Skeletal muscle cell (primary cell): ENCODE measurements at places on chromosomes 7 and 10.
A peak's percentile ranks its signal among the peaks of the same experiment; 100 is the strongest.

DNA sequence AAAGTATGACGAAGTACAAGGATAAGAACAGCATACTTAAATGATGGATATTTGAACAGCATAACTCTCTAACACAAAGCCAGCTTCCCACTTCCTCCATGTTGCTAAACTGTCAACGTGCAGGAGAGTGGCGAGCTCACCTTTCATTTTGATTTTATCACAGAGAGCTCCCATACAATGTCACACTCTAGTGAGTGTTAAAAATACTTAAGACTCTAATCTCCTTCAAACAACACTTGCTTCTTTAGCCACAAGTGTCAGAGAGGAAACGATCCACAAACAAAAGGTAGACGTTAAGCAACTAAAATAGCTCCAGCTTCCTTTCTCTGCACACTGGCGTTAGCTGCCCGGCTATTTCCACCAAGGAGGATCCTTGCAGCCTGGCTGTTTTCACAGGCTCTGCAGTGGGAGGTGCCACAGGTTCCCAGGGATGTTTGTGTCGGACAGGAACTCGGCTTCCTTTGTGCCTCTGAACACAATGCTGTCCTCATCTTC is 194.6 kb downstream of the COBL start:
- DNase-seq = no peak

- DNase-seq = no peak
Observed at GRCh38 chr7:86733783-86734182, 90.1 kb downstream of the GRM3 start.

DNA sequence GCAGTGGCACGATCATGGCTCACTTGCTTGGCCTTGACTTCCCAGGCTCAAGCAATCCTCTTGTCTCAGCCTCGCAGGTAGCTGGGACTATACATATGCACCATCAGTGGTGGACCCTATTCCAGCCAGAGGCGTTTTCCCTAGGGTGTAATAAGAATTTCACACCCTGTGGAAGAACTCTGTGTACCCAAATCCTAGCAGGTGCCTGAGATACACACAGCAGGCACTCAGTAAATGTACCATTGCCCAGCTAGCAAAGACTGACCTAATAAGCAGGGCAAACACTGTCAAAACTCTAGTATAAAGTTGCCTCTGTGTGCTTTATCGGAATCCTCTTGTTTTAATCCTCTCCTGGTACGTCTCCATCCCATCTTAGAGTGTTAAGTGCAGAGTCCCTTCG is 33.7 kb upstream of the BHLHA15 start:
- no peak for DNase-seq

GRCh38 chr10:69570050-69570816 is 3.0 kb downstream of the NEUROG3 start:
- no peak for DNase-seq

- DNase-seq = no peak
Observed at GRCh38 chr10:68276224-68276623, 44.3 kb upstream of the ATOH7 start.

GRCh38 chr7:122803323-122803722 is 82.9 kb downstream of the CADPS2 start:
- no peak for DNase-seq

DNA sequence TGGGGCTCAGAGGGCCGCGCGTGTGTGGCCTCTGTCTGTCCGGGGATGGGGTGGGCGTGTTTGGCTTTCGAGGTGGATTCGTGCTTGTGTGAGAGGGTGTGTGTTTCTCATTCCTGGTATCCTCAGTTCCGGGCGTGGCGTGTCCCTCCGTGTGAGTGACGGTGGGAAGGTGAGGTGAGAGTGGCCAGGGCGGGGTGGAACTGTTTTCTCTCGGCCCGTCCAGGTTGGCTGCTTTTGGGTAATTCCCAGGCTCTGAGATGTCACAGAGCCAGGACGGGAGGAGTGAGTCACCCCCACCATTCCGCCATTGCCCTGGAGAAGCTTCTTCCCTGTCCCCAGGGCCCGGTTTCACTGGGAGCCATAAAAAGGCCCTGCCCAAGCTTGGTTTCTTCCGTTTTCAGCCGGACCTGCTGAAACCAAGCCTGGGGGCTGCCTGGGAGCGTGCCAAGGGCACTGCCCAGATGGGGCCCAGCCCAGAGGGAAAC is 21.3 kb upstream of the CLDN4 start:
- DNase-seq = no peak

DNA sequence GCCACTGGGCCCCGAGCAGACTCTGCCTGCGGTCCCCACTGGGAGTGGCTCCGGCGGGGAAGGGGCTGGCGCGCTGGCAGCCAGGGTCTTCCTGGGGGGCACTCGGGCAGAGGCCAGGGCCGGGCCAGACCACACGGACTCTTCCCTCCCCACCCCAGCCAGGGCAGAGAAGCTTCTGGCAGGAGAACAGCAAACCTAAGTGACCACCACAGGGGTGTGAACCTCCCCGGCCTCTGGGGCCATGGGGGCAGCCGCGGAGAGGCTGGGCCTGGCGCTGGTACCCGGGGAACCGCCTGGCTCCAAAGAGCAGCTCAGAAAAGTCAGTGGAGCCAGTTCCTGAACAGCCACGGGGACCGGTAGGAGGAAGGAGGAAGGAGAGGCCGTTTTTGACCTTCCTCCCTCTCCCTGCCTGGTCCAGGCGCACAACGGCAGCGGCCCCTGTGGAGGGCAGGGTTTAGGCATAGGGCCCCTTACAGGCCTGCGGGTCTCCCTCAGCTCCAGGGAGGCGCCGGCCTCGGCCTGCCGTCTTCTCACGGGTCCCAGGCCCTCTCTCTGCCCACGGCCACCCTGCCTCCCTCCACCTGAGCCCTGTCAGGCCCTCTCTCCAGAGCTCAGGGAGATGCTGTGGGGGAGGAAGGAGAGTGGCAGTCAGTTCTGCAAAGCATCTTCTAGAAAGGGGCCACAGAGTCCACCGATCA is 51.8 kb downstream of the TMEM209 start:
- DNase-seq = no peak

- no peak for DNase-seq
Observed at GRCh38 chr10:30186371-30186875, 127.0 kb upstream of the JCAD start.

DNA sequence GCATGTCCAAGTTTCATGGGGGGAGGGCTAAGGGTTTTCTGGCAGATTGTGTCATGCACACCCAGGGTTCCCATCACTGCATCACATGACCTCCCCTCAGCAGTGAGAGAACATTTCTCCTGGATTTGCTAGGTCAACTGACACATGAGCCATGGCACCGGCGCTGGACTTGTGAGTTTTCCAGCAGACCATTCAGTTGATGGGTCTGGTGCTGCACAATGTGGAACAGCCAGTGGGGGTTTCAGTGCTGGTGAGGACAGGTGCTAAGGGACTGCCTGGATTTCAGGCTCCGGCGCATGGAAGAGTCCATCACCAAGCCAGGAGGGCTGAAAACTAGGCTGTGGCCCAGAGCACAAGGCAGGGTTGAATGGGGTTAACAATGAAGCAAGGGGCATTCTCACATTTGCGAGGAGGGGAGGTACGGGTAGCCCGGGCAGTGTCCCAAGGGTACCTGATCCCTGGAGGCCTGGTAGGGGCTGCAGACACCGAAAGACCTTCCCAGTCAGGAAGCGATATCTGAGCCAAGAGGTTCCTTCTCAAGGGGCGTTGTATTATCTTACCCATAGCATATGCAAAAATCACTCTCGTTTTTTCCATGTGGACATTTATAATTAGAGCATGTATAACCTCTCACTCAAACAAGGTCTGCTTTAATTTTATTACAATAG is 203.0 kb downstream of the TNS3 start:
- no peak for DNase-seq

DNA sequence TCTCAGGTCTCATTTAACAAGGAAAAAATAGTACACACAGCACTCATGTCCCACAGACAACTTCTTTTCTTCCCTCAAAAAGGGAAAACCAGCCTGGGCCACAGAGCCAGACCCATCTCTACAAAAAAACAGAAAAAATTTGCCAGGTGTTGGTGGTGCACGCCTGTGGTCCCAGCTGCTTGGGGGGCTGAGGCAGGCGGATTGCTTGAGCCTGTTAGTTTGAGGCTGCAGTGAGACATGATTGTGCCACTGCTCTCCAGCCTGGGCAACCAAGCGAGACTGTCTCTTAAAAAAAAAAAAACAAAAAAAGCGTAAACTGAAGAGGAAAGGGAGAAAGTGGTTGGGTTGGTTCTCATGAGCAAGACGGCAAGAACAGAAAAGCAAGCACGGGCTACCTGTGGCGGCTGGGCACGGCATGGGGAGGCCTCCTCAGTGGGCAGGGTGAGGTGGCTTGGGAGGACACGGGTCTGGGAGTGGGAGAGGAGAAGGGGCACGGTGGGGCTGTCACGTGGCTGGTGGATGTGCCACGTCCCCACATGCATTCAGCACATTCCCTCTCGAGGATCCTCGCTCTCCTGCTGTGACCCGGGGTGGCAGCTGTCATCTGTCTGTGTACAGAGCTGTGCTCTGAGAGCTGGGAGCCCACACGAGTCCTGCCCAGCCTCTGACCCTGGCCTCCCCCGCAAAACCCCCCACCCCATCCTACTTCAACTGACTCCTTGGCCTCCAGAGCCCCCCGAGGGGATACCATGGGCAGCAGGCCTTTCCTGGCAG is 219.7 kb downstream of the MLLT10 start:
- no peak for DNase-seq

DNA sequence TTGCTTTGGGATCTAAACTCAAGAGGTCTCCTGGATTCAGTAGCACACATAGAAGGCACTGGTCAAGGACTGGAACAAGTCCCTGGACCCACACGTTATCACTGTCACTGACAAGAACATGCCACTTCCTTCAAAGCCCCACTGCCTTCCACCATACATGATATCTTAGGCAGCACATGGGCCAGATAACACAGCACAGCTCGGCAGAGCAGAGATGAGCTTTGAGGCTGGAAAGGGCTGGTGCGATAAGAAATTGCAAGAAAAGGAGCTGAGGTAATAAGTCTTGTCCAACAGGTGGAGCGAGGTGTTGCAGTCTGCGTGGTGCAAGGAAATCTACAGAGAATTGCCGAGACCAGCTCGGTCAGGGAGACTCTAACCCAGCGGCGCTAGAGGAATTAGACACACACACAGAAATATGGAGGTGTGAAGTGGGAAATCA is 139.8 kb upstream of the CDK13 start:
- no peak for DNase-seq

GRCh38 chr7:31744294-31744874 is 57.4 kb downstream of the PPP1R17 start:
- peak; percentile 29 for DNase-seq

DNA sequence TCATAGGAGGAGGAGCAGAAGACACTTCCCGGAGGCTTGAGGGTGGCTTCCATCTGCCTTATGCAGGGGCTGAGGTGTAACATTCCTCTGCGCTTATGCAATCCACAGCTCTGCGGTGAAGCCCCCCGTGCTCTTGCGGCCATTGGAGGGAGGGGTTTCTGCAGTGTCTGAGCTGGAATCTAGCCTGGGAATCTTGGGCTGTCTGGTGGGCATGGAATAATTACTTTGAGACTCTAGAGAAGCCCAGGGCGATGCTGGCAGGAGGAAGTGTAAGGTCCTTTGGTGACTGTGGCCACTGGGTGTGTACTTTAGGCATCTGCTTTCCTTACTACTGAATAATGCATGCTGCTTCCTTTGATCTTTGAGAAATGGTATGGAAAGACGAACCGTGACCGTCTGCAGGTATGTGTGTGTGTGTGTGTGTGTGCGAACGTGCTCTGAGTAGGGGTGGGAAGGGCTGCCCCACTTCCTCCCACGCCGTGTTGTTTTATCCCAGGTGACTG is 181.0 kb downstream of the PRPF18 start:
- no peak for DNase-seq

DNA sequence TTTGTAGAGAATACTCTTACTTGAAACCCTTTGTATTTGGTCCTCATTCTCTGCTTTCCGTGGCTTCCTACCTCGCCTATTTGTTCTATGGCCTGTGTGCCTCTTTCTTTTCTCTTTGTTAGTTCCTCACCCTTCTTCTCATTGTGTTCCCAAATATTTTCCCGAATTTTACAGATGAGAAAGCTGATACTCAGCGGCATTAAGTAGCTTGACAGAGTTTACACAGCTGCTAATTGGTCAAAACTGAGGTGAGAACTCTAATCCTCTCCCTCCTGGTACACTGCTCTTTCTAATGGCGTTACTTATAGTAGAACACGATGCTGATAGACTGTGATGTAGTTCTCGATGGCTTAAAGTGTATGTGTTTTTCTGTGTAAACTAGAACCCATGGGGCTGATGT is 80.7 kb upstream of the HDAC9 start:
- no peak for DNase-seq

- no peak for DNase-seq
Observed at GRCh38 chr10:100745882-100746783, 751 bp downstream of the PAX2 start.

DNA sequence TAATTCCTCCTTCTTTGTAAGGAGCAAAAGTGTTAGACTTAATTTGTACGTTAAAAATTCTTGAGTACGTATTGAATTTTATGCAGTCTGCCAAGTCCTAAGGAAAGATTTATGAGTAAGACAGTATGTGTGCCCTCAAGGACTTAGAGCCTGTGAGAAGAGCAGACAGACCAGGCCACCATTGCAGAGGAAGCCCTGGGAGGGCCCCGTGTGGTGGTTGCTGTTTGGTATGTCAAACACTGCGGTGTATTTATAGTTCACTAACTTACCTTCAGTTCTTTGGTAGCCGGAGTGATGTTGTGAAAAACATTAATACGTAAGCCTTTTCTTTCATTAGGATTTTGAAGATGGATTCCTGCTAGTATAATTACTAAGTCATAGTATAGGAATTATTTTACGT is 82.9 kb downstream of the GALNT11 start:
- no peak for DNase-seq

DNA sequence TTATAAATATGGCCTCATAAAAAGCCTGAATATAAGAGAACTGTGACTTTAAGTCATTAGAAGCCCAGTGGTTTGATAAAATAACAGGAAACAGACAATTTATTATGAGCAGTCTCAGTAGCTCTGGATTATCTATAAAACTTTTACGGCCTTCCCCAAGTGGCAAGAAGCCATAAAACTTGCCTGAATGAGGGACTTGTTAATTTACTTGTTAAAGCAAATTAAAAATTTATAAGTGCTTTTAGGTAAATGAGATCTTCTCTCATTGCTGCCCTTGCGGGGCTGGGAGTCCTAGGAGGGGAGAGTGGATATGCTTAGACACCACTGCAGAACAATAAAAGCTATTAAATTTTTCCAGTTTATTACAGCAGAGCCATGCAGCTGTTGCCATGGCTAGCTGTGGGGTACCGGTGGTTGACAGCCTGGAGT is 499.9 kb downstream of the AUTS2 start:
- no peak for DNase-seq

DNA sequence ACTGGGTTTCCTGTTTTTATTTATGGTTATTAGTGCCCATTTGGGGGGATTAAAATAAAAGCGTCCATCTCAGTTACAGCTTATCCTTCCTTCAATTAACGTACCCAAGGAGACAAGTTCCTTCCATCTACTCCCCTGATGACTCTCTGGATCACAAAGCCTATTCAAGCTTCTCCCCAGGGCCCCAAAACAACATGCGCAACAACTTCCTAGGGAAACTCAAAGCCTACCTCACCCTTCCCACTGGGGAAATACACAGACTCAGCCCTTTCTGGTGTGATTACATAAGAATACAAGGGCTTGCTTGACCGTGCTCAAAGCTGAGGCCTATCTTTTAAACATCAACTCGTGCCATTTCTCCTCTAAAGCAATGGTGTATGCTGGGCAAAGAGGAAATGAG is 112.4 kb downstream of the CDK6 start:
- no peak for DNase-seq
